ENCODE measurements at places on chromosomes 13 and 19.

DNA sequence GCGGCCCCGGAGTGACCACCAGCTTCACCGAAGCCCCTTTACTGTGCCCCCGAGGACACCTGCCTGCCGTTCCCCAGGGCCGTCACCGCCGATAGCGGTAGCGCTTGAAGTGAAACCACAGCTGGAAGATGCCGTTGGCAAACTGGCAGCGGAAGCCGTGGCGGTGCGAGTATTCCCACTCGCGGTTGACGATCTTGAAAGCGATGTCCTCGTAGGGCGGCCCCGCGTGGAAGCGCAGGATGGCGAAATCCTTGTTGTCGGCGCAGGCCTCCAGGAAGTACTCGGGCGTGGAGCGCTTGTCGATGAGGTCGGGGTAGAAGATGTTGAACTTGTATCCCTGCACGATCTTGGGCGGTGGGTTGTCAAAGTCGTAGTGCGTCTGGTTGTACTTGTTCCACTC, 5.2 kb upstream of the TBXA2R start:
- DNase-seq: no peak

DNA sequence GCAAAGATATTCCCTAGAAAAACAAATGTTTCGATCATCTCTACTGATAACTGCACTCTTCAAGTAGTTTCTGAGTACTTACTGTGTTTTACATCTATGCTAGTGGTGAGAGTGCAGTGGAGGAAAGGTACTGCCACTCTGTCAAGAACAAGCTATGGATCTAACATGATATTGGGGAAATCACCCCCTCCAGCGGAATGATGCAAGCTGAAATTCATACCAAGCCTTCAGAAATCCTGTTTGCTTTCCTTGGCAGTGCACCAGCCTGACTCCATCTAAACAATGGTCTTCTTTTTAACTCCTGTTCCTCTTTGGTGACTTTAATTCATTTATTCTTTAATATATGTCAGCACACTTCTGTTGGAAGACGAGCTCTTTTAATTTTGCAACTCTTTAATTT, 238.0 kb downstream of the PCDH9 start:
- DNase-seq: no peak

- no peak for DNase-seq
These were observed 716 bp upstream of the MAP2K2 start for GRCh38 chr19:4124638-4125037.

DNA sequence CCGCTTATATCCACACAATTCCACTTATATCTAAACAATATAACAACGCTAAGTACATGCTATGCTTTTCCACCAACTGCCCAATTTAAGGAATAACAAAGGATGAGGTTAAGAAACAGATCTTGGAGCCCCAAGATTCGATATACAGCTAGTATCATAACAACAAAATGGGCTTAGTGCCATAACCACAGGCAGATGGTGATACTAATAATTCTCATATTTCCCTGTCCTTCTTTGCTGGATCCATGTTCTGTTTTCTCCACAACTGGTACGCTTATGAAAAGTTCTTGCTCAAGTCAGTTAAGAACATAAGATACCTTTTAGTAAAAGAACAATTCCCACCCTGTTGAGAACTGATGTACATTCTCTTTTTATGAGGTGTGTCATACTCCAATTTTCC, 33.9 kb downstream of the CAB39L start:
- no peak for DNase-seq

- DNase-seq: no peak
These were observed 9.9 kb downstream of the LYPD3 start for GRCh38 chr19:43455321-43456113.

DNA sequence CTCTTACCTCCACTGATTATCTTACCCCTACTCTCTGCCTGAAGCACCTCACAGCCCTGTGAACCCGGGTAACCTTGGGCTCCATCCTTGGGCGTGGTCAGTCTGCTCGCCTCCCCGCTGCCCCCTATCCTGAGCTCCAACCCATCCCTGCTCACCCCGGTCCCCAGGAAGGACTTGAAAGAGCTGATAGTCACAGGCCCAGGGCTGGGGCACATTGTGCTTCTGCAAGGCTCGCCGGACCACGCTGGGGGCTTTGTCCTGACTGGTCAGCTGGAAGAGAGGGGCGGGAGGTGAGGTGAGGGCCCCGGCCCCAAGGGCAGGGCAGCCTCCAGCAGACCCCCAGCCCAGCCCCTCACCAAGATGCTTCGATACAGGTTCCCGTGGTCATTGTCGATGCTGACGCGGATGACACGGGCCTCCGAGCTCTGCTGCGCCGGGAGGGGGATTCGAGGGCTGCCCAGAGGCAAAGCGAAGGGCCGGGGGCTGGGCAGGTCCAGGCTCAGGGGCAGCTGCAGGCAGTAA, 13.0 kb upstream of the EPOR start:
- no peak for DNase-seq

DNA sequence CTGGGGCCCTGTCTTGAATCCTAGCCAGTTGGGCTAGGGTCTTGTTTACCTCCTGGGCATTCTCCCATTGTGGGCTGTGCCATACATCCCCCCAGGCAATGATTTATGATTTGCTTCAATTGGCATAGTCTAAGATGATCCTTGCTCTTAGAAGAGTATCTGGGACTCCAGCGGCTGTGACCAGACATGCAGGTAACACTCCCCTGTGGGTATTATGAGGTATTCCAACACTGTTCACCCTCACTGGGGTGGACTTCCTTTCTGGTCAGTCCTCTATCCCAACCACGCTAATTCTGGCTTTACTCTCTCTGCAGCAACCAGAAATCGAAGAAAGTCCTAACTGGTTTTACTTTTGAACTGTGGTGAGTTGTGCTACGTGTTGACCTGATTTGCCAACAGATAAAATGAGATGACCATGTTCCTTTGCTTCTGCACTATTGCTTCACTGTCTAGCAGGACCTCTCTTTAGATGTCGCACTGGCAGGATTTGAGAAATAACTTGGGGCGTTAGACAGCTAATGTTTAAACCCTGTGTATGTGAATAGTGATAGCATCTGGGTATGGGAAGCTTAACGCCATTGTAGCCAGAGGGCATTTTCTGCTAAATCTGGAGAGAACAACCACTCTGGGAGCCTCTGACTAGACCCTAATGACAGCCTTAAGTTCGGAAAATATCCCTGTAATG, 6.7 kb upstream of the LRCH1 start:
- no peak for DNase-seq

DNA sequence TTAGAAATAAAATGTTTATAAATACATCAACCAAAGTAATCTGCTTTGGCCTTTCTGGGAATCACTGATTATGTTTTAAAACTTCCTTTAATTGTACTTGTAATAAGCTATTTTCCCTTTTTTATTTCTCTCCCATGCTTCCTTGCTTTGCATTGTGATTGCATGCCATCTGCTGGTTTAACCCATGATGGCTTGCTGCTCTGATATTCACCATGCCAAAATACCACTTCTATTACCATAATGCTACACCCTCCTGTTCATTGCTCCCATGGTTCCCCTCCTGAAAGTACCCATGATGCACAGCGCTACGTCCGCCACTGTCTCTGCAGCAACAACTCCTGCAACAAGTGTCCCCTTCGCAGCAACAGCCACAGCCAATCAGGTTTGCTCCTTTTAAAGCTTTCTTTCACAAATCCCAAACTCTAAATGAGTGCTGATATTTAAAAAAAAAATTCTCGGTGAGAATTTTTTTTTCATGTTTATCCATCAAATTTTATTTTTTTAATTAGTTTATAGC, 67.7 kb upstream of the RAP2A start:
- no peak for DNase-seq

GRCh38 chr19:27647423-27647822, 1565.5 kb downstream of the UQCRFS1 start:
- no peak for DNase-seq

- no peak for DNase-seq
These were observed 30.6 kb downstream of the SERPINE3 start for GRCh38 chr13:51370116-51370515.

DNA sequence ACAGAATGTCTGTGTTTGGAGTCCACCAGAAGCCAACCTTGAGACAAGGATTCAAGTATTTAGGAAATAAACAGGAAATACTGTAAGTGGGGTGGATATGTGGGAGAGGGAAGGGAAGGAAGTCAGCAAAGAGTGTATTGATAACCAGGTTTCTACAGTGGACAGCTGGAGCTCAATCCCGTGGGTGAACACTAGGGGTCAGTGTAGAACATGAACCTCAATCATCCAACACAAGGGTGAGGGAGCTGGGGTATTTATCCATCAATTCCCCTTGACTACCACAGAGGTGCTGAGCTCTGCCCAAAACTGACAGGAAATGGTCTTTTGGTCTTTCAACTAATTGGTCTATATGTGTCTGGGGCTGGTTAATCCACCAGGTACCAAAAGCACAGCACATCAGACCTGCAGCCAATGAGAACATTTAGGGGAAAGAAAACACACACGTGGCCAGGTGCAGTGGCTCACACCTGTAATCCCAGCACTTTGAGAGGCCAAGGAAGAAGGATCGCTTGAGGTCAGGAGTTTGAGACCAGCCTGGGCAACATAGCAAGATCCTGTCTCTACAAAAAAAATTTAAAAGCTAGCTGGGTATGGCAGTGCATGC, 5.6 kb upstream of the SYDE1 start:
- no peak for DNase-seq

DNA sequence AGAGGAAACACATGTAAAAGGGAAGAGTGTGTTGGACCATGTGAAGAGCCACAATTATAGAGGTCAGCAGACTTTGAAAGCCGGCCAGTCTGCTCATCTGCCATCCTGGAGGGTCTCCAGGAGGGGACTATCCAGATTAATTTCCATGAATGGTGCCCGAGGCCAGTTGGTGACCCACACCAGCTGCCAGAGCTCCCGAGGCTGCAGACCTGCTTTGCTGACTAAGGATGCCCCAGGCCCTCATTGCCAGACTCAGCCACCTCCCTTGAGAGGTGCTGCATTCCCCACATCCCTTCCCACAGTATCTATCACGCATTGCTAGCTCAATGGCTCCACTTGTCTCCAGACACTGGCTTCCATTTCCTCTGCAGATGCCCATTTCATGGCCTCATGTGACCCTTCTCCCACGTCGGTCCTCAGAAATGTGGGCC, 110.3 kb downstream of the NALCN start:
- DNase-seq: no peak

GRCh38 chr13:38542601-38543000, 144.3 kb upstream of the FREM2 start:
- no peak for DNase-seq

- peak; percentile 64 for DNase-seq
These were observed at the start of gene LDLR for GRCh38 chr19:11089254-11090013. Gene LDLR, plus strand, starts transcription at chr19:11089463. Its CDS starts 86 bp downstream, at chr19:11089549.

DNA sequence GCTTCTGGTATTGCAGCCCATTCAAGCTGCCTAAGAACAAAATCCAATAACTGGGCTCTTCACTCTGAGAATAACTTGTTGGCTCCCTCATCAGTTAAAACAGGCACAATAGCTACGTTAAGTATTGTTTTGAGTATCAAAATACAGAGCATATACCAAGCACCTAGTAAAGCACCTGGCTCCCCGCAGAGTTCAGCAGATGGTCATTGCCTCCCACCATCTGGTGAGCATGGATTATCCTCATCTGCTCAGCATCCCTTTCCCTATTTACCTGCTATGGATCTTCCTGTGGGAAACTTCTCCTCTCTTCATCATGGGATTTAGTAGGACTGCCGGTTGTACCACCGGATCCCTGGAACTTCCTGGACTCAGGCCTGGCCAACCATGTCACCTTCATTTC, 199.2 kb upstream of the MAB21L1 start:
- DNase-seq: no peak

GRCh38 chr19:34313188-34313587, 51.8 kb upstream of the GPI start:
- DNase-seq: no peak

- DNase-seq: no peak
These were observed 1.2 kb upstream of the SLAIN1 start for GRCh38 chr13:77696006-77696878.

GRCh38 chr13:26497968-26498511, 59.4 kb upstream of the WASF3 start:
- DNase-seq: no peak

DNA sequence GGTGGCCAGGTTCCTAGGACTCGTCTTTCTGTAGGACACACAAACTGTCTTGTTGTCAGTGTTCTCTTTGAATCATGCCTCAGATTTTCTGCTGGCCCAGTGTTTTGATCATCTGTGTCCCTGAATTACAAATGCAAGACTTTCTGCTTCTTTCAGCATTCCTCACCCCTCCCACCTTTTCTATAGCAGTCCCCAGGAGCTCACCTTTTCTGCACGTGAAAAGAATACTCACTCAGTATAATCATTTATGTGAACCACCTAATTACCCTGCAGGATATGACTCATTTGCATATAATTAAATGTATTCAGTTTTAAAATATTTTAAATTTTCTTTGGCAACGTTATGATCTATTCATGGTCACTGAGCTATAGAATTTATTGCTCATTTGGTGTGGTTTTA, 389.2 kb downstream of the ITGBL1 start:
- no peak for DNase-seq

GRCh38 chr19:1861599-1862031, 1.8 kb downstream of the KLF16 start:
- no peak for DNase-seq

DNA sequence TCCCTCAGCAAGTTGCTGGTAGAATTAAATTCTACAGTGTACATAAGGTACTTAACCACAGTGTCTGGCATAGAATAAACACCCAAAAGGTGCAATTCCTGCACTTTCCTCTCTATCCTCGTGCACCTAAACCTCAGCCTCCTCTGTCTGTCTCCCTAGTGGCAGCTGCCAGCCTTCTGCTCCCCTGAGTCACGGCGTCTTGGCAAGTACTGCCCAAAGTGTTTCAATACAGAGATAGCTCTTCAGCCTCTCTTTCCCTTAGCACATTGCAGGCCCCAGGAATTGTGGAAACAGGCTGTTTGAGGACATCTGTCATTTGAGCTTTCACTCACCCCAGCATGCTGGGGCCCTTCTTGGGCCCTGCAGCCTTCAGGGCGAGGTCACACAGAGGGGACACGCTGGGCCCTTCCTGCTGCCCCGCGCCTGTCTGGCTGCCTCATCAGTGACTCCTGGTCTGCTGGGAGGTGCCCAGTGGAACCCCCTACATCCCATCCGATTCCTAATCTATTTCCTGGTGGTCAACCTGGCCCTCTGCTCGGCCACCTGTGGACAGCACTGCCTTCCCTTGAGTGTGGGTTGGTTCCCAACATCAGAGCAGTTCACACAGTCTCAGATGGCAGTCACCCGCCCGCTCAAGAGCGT, 19.3 kb downstream of the COL4A2 start:
- no peak for DNase-seq

GRCh38 chr19:1707240-1707639, 46.1 kb upstream of the ONECUT3 start:
- no peak for DNase-seq

GRCh38 chr13:90070362-90070761, 1277.1 kb upstream of the MIR17HG start:
- no peak for DNase-seq

Measured in stimulated activated CD8-positive, alpha-beta memory T cell treated with anti-CD3 and anti-CD28 coated beads, Interleukin-4, amount 100 ng/mL, for 4 hours (primary cell).